ENCODE measurements at places on chromosomes 1 and 21.

GRCh38 chr1:243501002-243501401 lies 245.2 kb downstream of the SDCCAG8 start:
- H3K36me3 ChIP-seq = no peaks in the 10 kb centered on the region
- no peak for DNase-seq
- H3K4me1 ChIP-seq = peaks cover 4% of the 10 kb centered on the region

- H3K4me1 ChIP-seq = no peaks in the 10 kb centered on the region
- H3K4me3 ChIP-seq = peak overlapping the region; percentile 1
- no peaks in the 10 kb centered on the region for H3K27me3 ChIP-seq
- H3K36me3 ChIP-seq = no peaks in the 10 kb centered on the region
- peak; percentile 74 for DNase-seq
Observed at GRCh38 chr1:166884040-166884642, 8.1 kb upstream of the TADA1 start.

DNA sequence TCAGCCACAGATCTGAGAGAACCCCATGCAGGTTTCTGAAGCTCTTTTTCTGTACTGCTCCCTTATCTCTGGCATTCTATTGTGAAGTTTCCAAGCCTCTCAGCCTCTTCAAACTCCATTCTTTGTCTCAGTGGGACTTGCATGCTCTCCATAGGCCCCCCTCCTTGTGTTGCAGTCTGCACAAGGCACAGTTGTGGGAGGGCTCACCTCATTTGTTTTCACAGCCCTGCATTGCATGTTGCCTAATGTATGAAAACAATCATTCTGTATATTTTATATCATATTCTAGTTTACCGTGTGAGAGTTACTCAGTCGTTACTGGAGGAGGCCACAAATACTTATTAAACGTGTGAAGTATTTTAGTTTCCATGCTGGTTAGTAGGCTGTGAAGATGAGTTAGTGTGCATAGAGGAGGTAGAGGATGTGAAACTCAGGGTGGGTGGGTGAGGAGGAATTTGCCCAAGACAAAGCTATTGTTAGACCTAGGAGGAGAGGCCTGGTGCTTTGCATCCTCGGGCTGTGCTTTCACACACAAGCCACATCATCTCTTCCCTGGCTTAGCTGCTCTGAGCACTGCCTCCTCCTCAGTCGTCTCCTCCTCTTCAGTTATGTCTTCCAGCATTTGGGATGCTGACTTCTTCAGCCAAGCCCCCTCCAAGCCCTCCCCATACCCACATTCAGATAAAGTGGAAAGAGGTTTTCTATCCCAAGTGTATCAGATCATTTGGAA lies 7.8 kb upstream of the CHI3L2 start:
- H3K4me3 ChIP-seq = no peak overlapping the region
- no peak for DNase-seq
- H3K27me3 ChIP-seq = no peaks in the 10 kb centered on the region
- no peaks in the 10 kb centered on the region for H3K36me3 ChIP-seq

DNA sequence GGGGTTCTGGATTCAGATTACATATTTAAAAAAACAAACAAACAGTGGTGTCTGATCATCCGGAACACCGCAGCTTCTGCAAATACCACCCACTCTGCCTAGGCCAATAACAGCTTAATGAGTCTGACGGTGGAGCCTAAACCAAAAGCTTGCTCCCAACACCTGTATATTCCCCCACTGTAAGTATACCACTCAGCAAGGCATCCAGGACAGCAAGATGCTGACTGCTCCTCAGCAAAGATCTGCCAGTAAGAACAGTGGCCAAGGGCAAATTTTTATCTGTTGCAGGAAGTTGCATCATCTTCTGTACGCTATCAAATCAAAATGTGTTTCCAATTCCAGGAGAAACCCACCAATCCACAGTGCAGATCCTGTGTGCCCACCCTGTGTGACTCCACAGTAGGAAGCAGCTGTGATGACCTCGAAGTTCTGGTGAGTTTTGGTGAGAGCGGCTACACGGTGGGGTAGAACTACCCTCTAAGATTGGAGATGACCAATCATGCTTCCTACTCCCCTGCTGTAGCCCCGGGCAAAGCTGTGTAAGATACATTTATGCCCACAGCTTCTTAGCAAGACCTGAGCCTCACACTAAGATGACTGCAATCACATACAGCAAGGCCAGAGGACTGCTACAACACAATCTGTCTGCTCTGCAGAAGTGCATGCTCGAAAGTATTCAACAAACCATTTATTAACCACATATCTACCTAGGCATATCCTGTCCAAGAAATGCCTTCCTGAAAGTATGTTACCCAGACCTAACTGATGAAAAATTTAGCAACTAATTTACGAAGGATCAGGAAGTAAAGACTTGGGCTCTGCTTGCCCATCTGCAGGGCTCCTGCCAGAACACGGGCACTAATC lies 30.5 kb downstream of the SIPA1L2 start:
- no peaks in the 10 kb centered on the region for H3K27me3 ChIP-seq
- H3K36me3 ChIP-seq = no peaks in the 10 kb centered on the region
- no peak overlapping the region for H3K27ac ChIP-seq
- no peak overlapping the region for H3K4me3 ChIP-seq
- no peaks in the 10 kb centered on the region for H3K4me1 ChIP-seq
- DNase-seq = no peak

DNA sequence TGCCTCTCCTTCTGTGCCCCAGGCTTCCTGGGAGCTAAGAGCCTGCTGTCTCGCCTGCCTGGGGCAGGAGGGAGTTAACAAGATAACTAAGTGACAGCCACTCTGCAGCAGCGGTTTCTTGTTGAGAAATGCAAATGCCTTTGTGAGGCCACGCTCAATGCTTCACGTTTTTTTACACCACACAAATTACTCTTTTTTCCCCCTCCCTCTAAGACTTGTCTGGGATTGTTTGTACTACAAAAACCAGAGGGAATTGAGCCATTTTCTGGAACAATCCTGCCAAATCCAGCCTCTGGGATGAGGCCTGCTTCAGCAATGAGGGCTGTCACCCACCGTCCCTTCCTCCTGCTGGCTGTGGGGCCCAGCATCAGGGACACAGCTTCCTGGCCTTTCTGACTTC lies 119.6 kb downstream of the ACTL8 start:
- no peak overlapping the region for H3K27ac ChIP-seq
- H3K4me3 ChIP-seq = no peak overlapping the region
- no peaks in the 10 kb centered on the region for H3K36me3 ChIP-seq

- no peaks in the 10 kb centered on the region for H3K36me3 ChIP-seq
- DNase-seq = no peak
- H3K27me3 ChIP-seq = no peaks in the 10 kb centered on the region
- H3K4me3 ChIP-seq = no peak overlapping the region
- H3K27ac ChIP-seq = no peak overlapping the region
Observed at GRCh38 chr1:185843986-185844385, 109.8 kb downstream of the HMCN1 start.

DNA sequence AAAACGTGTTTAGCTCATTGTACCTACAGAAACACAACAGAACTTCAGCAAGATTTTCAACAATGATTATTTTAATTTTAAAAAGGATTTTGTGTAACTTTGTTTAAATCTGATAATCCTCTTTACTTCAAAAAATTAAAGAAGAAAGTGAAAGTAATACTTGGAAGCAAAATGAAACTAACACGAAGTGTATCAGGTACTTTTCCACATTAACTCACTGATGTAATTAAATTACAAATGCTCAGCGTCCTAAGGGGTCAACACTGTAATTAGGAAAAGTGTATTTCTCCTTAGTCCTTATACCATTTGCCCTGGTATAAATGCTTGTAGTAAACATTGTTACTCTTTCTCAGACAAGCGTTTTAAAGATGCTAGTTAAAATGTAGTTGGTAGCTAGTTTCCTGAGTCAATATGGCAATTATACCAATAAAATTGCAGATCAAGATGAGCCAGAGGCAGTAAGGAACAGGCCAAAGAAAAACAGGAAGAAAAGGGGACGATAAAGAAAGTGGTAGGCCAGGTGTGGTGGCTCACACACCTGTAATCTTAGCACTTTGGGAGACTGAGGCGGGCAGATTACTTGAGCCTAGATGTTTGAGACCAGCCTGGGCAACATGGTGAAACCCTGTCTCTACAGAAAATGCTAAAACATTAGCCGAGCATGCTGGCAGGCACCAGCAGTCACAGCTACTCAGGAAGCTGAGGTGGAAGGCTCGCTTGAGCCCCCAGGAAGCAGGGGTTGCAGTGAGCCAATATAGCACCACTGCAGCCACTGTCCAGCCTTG lies 553.0 kb downstream of the SMYD3 start:
- H3K27ac ChIP-seq = no peak overlapping the region
- H3K4me1 ChIP-seq = no peaks in the 10 kb centered on the region
- H3K4me3 ChIP-seq = no peak overlapping the region
- no peaks in the 10 kb centered on the region for H3K36me3 ChIP-seq
- no peak for DNase-seq
- no peaks in the 10 kb centered on the region for H3K27me3 ChIP-seq

- no peak for DNase-seq
- no peaks in the 10 kb centered on the region for H3K4me1 ChIP-seq
- H3K27ac ChIP-seq = no peak overlapping the region
- no peaks in the 10 kb centered on the region for H3K27me3 ChIP-seq
- no peaks in the 10 kb centered on the region for H3K36me3 ChIP-seq
- no peak overlapping the region for H3K4me3 ChIP-seq
Observed at GRCh38 chr1:169245706-169246105, 121.9 kb downstream of the NME7 start.

DNA sequence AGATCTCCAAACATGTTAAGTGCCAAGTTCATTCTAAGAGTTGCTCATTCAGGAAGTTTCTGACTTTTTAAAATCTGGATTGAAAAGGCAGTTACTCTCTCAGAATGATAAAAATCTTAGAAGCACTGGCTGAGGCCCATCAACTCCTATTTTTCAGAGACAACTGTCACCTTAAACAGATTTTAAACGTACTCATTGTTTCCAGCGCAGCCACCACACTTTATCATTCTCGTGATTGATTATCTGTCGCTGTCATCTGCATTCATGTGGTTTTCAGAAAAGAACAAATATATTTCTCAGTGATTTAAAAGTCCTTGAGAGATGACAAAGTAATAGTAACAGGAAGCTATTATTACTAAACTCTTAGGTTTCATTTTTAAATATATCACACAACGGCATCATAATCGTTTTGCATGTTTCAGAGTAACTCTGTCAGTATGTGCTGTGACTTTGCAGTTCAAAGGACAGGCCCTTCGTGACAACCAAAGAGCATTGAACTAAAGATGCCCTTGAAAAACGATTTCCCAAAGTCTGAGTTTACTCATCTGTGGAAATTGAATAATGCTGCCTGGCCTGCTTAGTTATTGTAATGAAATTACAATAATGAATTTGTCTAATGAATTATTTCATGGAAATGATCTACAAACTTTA lies 14.9 kb upstream of the KCNK1 start:
- DNase-seq = no peak
- no peaks in the 10 kb centered on the region for H3K36me3 ChIP-seq
- H3K27me3 ChIP-seq = no peaks in the 10 kb centered on the region
- no peak overlapping the region for H3K27ac ChIP-seq

GRCh38 chr1:64129701-64130100 lies 73.7 kb upstream of the UBE2U start:
- no peaks in the 10 kb centered on the region for H3K27me3 ChIP-seq
- no peaks in the 10 kb centered on the region for H3K4me1 ChIP-seq
- no peaks in the 10 kb centered on the region for H3K36me3 ChIP-seq
- no peak for DNase-seq
- no peak overlapping the region for H3K27ac ChIP-seq

- H3K36me3 ChIP-seq = no peaks in the 10 kb centered on the region
- no peak for DNase-seq
- no peak overlapping the region for H3K27ac ChIP-seq
- no peak overlapping the region for H3K4me3 ChIP-seq
- no peaks in the 10 kb centered on the region for H3K27me3 ChIP-seq
- H3K4me1 ChIP-seq = peaks cover 3% of the 10 kb centered on the region
Observed at GRCh38 chr1:204418174-204419063, 6.8 kb upstream of the PPP1R15B start.

DNA sequence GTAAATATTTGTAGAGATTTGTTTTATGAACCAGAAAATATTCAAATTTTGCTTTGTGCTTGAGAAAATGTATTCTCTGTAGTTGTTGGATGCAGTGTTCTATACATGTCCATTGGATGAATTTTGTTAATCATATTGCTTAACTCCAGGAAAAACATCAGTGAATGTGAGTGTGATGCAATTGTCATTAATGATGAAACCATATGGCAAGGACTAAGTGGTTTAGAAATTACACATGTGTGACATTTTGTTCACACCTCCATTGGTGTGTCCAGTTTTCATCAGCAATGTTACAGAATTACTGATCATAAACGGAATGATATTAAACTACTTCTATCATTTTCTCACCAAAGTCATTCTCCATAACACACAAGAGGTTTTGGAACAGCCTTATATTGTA lies 151.8 kb upstream of the ST6GALNAC5 start:
- no peaks in the 10 kb centered on the region for H3K27me3 ChIP-seq

GRCh38 chr1:184424945-184425344 lies 38.1 kb downstream of the C1orf21 start:
- H3K4me3 ChIP-seq = no peak overlapping the region
- no peak overlapping the region for H3K27ac ChIP-seq
- DNase-seq = no peak
- peaks cover 6% of the 10 kb centered on the region for H3K4me1 ChIP-seq

GRCh38 chr1:33649759-33650158 lies 177.3 kb downstream of the ZSCAN20 start:
- H3K27ac ChIP-seq = no peak overlapping the region
- H3K36me3 ChIP-seq = no peaks in the 10 kb centered on the region
- DNase-seq = no peak

GRCh38 chr1:172530000-172530399 lies 3.0 kb upstream of the SUCO start:
- H3K4me1 ChIP-seq = no peaks in the 10 kb centered on the region
- H3K36me3 ChIP-seq = no peaks in the 10 kb centered on the region
- no peak overlapping the region for H3K4me3 ChIP-seq
- H3K27ac ChIP-seq = no peak overlapping the region
- DNase-seq = no peak

DNA sequence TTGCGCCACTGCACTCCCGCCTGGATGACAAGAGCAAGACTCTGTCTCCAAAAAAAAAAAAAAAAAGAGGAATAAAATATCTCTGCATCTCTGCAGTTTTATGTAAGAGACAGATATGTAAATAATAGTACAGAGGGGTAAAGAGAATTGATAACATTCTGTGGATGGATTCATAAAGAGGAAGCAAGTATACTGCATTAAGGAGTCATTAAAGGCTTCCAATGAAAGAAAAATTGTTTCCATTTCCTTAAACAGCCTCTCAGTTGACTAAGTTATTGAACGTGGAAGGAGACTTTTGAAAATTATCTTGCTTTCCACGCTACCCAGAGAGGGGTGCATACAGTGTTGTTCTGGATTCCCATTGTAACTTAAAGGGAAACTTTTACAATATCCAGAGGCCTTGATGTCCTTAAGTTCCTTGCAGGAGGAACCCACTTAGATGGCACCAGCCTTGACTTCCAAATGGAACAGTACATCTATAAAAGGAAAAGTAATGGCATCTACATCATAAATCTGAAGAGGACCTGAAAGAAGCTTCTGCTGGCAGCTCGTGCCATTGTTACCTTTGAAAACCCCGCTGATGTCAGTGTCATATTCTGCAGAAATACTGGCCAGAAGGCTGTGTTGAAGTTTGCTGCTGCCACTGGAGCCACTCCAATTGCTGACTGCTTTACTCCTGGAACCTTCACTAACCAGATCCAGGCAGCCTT lies 13.8 kb downstream of the CEP350 start:
- H3K4me1 ChIP-seq = no peaks in the 10 kb centered on the region
- no peak overlapping the region for H3K4me3 ChIP-seq
- H3K27me3 ChIP-seq = no peaks in the 10 kb centered on the region
- DNase-seq = no peak
